Stimulated activated CD4-positive, alpha-beta T cell treated with anti-CD3 and anti-CD28 coated beads, Interleukin-12 subunit alpha, Interleukin-12 subunit beta, amount 100 ng/mL, for 48 hours (primary cell): ENCODE measurements at places on chromosomes 2 and 18.

DNA sequence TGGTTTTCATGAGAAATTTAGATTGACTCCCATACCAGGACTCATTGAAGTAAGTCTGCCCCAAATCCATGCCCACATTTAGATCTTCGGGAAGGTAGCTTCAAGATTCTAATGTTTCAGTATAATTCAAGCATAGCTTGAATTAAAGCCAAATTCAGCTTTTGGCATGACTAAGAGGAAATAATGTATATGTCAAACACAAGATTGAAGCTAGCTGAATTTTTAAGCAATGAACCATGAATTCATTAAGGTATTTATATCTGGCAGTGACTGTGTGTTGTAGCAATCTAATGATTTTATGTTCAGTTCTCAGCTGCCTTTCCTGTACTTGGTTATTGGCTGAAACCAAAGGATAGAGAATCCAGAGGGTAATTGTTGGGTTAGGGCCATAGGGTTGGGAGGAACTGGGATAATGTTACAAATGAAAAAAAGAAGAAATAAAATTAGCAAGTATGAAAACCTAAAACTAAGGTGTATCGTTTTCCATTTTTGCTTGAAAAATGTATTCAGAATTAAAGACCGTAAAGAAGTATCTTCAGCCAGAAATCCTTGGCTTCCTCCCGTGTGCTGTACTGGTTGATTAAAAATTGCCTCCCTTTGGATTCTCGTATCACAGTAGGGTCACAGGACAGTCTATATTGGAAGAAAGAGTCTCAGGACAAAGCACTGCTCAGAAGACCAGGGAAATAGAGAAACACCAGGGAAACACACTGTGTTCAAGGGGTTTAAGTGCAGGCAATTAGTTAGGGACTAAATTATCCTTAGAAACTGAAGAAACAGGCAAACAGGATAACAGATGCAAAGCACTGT is 119.0 kb upstream of the FN1 start:
- no peak for DNase-seq

DNA sequence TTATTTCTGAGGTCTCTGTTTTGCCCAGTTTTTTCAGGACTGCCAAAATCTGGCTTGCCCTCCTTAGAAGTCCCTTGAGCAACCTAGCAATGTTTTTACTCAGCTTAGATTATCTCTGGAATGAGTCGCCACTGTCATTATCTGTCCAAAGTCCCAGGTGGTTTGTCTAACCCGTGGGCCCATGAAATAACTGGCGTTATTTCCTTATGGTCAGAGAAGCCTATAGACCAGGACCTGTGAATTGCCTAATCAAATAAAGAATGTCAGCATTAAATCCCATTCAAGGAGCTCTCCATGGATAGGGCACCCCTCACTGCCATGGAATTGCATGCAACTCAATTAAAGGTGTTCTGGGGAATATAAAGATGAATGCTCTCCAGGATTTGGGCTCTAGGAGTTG is 373.9 kb downstream of the SETBP1 start:
- no peak for DNase-seq

DNA sequence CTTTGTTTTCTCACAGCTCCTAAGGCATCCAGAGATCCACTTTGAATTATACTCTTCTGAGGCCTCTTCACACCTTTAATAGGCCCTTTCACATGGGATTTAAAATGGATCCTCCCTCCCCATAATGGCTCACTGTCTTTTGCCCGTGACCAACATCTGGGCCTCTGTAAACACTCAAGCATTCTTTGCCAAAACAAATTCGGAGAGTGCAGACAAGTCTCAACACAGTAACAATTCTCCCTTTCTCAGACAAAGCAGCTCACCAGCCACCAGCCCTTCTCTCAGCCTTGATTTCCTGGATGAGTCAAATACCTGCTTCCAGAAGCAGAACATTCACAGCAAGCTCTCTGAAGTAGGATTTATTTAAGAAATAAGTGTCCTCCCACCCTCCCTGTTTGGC is 14.0 kb upstream of the IMP4 start:
- DNase-seq = no peak

- DNase-seq = no peak
Measured at GRCh38 chr18:58226429-58226828, 182.4 kb downstream of the NEDD4L start.

DNA sequence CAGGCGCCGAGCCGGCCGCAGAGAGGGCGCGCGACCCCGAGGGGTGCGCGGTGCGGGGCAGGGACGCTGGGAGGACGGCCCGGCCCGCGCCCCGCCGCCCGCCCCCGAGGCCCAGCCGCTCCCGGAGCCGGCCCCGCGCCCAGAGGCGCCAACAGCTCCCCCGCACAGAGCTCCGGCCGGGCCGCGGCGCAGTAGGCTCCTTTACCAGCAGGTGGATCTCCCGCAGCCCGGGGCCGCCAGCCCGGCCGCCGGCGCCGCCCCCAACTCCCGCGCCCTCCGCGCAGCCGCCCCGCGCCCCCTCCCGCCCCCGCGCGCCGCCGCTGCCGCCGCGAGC is 258 bp downstream of the MGAT4A start:
- no peak for DNase-seq

GRCh38 chr2:215476424-215476823 is 40.6 kb upstream of the FN1 start:
- no peak for DNase-seq

GRCh38 chr2:118333664-118334063 is 245.4 kb downstream of the INSIG2 start:
- DNase-seq = no peak

DNA sequence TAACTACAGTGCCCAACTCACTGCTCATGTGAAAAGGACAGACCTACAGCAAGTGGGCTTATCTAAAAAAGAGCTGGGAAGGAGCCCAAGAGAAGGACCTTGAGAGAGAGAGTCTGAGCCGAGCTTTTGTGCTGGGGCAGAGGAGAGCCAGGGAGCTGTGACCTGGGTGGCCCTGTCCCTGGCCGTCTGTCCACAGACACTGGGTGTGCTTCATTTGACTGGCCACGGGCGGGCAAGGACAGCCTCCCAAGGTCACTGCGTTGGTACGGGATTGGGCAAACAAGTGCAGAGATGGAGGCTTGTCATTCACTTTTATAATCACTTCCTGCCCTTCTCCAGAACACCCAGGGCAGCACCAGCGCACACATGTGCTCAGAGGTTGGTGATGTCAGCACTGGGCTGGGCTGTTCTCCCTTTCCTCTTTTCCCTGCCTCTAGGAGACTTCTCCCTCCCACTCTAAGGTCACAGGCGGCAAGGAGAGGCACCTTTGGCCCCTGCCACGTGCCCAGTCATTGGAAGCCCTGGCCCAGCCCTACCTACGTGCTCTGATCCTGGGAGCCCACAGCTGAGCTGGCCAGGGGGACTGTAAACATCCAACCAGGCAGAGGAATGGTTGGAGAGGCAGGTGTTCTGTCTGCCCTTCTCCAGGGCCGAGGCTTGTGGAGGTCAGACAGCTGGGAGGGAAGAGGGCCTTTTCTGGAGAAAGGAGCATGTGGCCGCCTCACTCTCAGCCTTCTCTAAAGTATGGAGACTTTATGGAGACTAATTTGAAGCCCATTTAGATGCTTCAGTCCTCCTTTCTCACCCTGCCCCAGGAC is 6.4 kb upstream of the PSD4 start:
- DNase-seq = no peak

- DNase-seq = no peak
Measured at GRCh38 chr2:2828774-2829368, 497.8 kb upstream of the MYT1L start.

GRCh38 chr2:230586328-230586982 is 126.2 kb upstream of the CAB39 start:
- DNase-seq = no peak

DNA sequence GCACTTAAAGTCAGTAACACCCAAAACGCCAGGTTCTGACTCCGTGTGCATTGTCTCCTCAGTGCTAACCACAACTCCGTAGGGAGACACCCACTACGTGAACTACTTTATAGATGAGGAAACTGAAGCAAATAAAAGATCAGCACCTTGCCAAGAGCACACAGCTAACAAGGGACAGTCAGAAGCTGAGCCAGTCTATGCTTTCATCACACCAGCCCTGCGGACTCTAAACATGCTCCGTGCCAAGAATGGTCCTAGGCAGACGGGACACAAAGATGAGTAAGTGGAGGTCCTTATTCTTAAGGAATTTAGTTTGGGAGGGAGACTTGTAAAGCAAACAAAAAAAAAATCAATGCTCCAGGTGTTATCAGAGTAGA is 9.6 kb downstream of the MBOAT2 start:
- no peak for DNase-seq

- DNase-seq = no peak
Measured at GRCh38 chr18:62829936-62830335, 114.6 kb downstream of the PHLPP1 start.

- DNase-seq = no peak
Measured at GRCh38 chr2:219997341-219997851, 370.0 kb downstream of the SLC4A3 start.

DNA sequence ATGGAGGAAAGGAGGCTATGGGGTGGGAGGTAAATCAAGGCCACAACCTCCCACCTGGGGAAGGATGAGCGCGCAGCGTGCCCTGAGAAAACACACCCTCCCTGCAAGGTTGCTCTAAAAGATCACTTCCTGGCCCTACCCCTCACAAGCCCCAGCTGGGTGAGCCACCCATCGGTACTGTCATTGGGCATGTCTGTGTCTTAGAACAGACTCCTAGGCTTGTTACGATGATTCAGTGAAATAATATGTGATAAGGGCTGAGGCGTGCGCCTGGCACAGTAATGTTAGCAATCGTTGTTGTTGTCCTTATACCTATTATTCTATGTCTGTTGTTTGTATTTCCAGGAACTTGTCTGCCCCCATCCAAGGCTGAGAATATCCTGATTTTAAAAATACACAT is 175.1 kb downstream of the ZFP36L2 start:
- DNase-seq = no peak

GRCh38 chr2:80246534-80246933 is 58.0 kb downstream of the LRRTM1 start:
- no peak for DNase-seq

- DNase-seq = no peak
Measured at GRCh38 chr2:152432206-152432653, 97.3 kb downstream of the FMNL2 start.

GRCh38 chr18:79945118-79946042 is 6.1 kb downstream of the SLC66A2 start:
- DNase-seq = no peak

GRCh38 chr2:27712522-27712921 is 48.8 kb downstream of the SLC4A1AP start:
- DNase-seq = no peak

DNA sequence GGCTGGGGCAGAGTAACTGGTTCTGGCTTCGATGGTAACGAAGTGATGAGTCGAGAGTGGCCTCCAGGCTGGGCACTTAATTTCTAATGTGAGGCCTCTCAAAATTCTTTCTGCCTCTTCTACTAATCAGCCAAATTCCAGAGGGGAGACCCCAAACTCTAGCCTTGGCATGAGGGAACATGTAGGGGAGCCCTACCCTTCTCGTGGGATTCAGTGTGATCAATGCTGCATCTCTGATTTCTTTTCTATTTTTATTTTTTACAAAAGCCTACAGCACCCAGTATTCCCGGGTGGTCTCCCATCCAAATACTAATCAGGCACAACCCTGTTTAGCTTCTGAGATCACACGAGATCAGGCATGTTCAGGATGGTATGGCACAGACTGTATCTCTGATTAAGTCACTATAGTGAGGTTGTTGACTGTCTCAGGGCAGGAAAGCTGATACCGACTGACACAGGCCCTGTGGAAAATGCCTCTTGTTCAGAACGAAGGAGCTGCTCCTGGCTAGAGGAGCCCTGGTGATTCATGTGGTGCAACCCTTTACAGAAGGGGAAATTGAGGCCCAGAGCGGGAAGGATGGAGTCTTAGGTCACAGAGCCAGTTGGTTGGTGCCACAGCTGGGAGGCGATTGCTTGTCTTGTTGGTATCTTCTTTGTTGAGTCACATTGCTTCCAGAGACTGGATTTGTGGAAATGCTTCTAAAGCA is 126.3 kb upstream of the HS6ST1 start:
- DNase-seq = no peak

DNA sequence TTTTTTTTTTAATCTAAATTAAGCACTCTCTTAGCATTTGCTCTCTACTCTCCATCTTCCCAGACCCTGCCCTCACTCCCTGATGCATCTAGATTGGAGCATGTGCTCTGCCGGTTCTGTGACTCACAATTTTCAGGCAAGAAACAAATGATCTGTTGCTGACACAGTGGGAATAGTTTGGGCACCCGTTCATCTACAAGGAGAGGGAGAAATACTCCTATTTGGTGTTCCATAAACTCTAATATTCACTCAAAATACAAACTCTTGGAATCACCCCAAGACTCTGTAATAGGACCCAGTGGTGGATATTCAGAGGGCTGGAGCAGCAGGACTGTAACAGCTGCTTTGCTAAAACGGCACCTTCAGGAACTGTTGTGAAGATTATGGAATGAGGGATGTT is 37.1 kb upstream of the LINC00305 start:
- DNase-seq = no peak

DNA sequence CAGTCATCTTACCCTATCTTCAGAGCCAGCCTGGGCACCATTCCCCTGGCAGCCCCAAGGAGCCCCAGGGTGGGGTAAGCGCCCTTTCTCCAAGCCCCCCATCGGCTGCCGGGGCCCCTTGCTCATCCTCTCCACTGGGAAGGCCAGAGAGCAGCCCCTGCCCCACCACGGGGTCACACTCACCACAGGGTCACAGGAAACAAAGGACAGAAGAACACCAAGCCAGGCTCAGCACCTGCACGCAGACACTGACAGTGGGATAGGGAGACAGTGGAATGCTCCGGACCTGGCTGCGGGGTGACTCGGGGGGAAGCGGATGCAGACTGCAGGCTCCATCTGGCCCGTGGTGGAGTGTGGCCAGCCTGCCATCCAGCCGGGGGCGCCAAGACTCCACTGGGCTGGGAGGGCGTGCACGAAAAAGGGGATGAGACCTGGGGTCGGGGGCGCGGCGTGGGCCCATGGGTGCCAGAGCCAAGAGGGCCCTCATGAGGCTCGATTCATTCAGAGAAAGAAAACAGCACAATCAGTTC is 21.1 kb downstream of the HDAC4 start:
- no peak for DNase-seq

DNA sequence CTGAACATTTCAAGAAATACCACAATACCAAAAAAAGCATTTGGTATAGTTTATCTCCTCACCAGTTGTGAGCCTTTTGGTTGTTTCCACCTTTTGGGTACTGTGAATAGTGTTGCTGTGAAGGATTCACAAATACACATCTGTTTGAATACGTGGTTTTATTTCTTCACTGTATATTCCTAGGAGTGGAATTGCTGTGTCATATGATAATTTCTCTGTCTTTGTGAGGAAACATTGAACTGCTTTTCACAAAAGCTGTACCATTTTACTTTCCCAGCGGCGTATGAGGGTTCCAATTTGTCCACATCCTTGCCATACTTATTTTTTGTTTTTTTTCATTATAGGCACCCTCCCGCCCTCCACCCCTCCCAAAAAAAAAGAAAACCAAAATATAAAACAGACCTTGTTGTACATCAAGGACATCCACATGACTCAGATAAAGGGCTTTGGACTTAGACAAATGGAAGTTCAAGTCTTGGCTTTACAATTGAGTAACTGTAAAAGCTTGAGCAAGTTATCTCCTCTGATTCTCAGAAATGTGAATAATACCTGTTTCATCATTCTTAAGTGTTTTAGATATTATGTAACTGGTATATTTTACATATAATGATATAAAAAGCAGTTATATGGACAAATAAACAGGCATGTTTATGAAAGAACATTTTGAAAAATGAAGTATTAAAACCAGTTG is 19.0 kb downstream of the UBE2E3 start:
- no peak for DNase-seq
